Suprapubic skin (tissue), 4 donors: ENCODE measurements at places on chromosomes 3 and 15. TPM values are rescaled to one million over a fixed set of nuclear protein-coding genes. Genes with fewer than 3 reads are reported as not detected.

DNA sequence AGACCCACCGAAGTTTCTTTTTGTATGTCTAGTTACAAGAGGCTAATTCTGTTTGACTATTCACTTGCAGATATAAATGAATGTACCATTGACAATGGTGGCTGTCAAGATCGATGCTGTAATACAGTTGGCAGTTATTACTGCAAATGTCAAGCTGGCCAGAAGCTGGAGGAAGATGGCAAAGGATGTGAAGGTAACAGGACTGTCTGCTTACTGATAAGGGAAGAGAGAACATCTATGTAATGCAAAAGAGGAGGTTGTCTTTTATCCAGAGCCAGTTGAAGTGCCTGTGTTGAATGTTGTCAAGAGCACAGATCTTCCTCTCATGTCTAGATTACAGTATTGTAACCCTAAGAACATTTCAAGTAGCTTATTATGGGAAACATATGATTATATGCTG is 549.5 kb upstream of the GOLIM4 start:
- no peaks in the 10 kb centered on the region for H3K4me1 ChIP-seq
- no peak for DNase-seq
- no peaks in the 10 kb centered on the region for H3K36me3 ChIP-seq
- H3K27ac ChIP-seq = no peak overlapping the region

Gene ABHD17C
- total RNA-seq = 20.0 TPM

GRCh38 chr3:178967177-178967532 is 104.5 kb downstream of the ZMAT3 start:
- peaks cover 16% of the 10 kb centered on the region for H3K4me1 ChIP-seq
- no peaks in the 10 kb centered on the region for H3K27me3 ChIP-seq
- peak overlapping the region; percentile 23 for H3K27ac ChIP-seq
- H3K36me3 ChIP-seq = no peaks in the 10 kb centered on the region
- no peak overlapping the region for H3K4me3 ChIP-seq

DNA sequence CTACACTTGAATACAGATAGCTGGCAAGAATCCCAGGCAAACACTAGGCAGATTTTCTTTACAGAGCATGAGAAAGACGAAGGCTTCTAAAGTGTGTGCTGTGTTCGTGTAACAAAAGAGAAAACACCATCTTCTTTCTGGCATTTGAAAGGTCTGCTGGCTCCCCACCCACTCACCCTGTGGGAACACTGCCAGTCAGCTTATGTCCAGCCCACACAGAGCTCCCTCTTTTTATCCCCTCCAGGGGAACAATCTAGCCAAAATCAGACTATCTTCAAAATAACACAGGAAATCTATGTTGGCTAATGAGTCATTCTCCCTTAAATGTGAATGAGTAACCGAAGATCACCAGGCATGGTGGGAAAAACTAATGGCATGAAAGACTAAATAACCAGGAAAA is 45.6 kb upstream of the PAQR5 start:
- H3K36me3 ChIP-seq = no peaks in the 10 kb centered on the region
- H3K27ac ChIP-seq = no peak overlapping the region
- H3K27me3 ChIP-seq = no peaks in the 10 kb centered on the region
- H3K4me3 ChIP-seq = no peak overlapping the region

DNA sequence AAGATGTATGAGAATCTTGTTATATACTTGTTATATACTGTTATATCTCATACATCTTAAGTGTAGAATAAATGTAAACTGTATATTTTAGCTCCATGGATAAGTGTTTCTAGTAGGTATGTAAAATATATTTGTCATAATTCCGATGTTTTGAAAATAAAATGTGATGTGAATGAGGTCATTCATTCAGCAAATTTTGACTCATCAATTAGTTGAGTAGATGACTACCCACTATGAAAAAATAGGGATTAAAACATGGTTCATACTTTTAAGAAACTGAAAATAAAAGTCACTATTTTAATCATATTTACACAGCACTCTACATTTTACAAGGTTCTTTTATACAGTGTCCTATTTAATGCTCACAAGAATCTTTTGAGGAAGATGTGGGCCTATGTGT is 28.4 kb upstream of the CNTN3 start:
- no peaks in the 10 kb centered on the region for H3K36me3 ChIP-seq
- no peaks in the 10 kb centered on the region for H3K27me3 ChIP-seq
- no peak for DNase-seq
- no peak overlapping the region for H3K4me3 ChIP-seq
- no peaks in the 10 kb centered on the region for H3K4me1 ChIP-seq

- DNase-seq = no peak
- peak overlapping the region; percentile 82 for H3K27ac ChIP-seq
- no peaks in the 10 kb centered on the region for H3K27me3 ChIP-seq
- peaks cover 54% of the 10 kb centered on the region for H3K4me1 ChIP-seq
- H3K4me3 ChIP-seq = peak overlapping the region; percentile 31
- H3K36me3 ChIP-seq = peaks cover 19% of the 10 kb centered on the region
Observed at GRCh38 chr3:49900491-49901153, 3.1 kb downstream of the MST1R start.

Gene MYRIP
- 4.4 TPM for total RNA-seq

- no peak for DNase-seq
- no peaks in the 10 kb centered on the region for H3K36me3 ChIP-seq
- no peaks in the 10 kb centered on the region for H3K27me3 ChIP-seq
- H3K4me3 ChIP-seq = no peak overlapping the region
- H3K4me1 ChIP-seq = no peaks in the 10 kb centered on the region
Observed at GRCh38 chr3:34256021-34256420, 457.6 kb downstream of the PDCD6IP start.

Gene PTPRG
- 18.5 TPM for total RNA-seq

- no peaks in the 10 kb centered on the region for H3K36me3 ChIP-seq
- H3K27ac ChIP-seq = no peak overlapping the region
- H3K27me3 ChIP-seq = no peaks in the 10 kb centered on the region
- DNase-seq = no peak
Observed at GRCh38 chr15:89756897-89757296, 5.8 kb upstream of the MESP1 start.

Gene GRIP2
- 5.2 TPM for total RNA-seq

Gene PRRT3
- 6.1 TPM for total RNA-seq

Gene AMOTL2
- 80.4 TPM for total RNA-seq

- no peak for DNase-seq
- peaks cover 21% of the 10 kb centered on the region for H3K4me1 ChIP-seq
- H3K36me3 ChIP-seq = no peaks in the 10 kb centered on the region
Observed at GRCh38 chr3:56825567-56826438, 24.1 kb upstream of the ARHGEF3 start.

DNA sequence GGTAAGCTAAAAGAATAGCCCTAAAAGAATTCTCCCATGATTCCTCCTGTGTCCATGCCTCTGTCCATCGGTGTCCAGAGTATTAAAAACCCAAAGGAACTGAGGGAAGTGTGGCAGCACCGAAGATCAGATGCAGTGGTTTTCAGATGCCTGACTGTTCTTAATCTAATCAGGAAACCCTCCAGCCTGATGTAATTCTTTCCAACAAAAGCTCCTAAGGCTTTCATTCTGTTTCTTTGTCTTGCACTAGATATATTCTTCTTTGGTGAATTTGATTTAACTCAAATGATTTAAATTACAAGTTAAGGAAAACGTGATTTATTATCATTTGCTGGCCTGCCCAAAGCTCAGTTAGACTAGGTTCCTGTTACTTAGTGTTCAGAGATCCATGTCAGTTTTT is 71.2 kb downstream of the ARHGAP31 start:
- H3K4me1 ChIP-seq = no peaks in the 10 kb centered on the region
- peaks cover 19% of the 10 kb centered on the region for H3K36me3 ChIP-seq
- no peaks in the 10 kb centered on the region for H3K27me3 ChIP-seq
- no peak overlapping the region for H3K4me3 ChIP-seq
- no peak for DNase-seq
- H3K27ac ChIP-seq = no peak overlapping the region

Gene KLHL40
- total RNA-seq = not detected

- H3K27me3 ChIP-seq = no peaks in the 10 kb centered on the region
- no peak overlapping the region for H3K27ac ChIP-seq
- no peak overlapping the region for H3K4me3 ChIP-seq
- DNase-seq = no peak
Observed at GRCh38 chr3:161043336-161044035, 61.7 kb downstream of the B3GALNT1 start.

Gene AQP9
- total RNA-seq = 42.9 TPM

DNA sequence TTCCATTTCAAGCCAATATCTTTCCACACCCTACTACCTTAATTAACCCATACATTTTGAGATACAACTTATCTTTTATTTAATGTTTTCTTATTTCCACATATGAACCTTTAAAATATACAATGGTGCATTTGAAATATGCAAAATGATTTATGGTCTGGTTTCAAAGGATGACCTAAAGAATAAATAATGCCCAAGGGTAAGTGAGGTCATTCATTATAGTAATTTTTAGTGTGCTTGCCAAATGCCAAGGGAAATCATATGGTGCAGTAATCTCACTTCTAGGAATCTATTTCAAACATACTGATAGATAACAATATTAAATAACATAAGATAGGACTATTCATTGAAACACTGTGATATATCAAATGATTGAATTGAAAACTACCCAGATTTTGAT is 1055.4 kb downstream of the AGBL1 start:
- no peak overlapping the region for H3K27ac ChIP-seq
- H3K4me3 ChIP-seq = no peak overlapping the region
- H3K27me3 ChIP-seq = no peaks in the 10 kb centered on the region
- no peaks in the 10 kb centered on the region for H3K4me1 ChIP-seq
- H3K36me3 ChIP-seq = no peaks in the 10 kb centered on the region

- DNase-seq = no peak
- no peak overlapping the region for H3K4me3 ChIP-seq
- no peak overlapping the region for H3K27ac ChIP-seq
- H3K4me1 ChIP-seq = no peaks in the 10 kb centered on the region
- no peaks in the 10 kb centered on the region for H3K27me3 ChIP-seq
Observed at GRCh38 chr3:94336046-94336753, 273.3 kb downstream of the NSUN3 start.

Gene EEFSEC
- total RNA-seq = 17.5 TPM

- H3K27ac ChIP-seq = no peak overlapping the region
- H3K4me3 ChIP-seq = no peak overlapping the region
- H3K36me3 ChIP-seq = no peaks in the 10 kb centered on the region
- DNase-seq = no peak
Observed at GRCh38 chr15:56524915-56525314, 60.0 kb upstream of the MNS1 start.

Gene PARP3
- total RNA-seq = 8.1 TPM

DNA sequence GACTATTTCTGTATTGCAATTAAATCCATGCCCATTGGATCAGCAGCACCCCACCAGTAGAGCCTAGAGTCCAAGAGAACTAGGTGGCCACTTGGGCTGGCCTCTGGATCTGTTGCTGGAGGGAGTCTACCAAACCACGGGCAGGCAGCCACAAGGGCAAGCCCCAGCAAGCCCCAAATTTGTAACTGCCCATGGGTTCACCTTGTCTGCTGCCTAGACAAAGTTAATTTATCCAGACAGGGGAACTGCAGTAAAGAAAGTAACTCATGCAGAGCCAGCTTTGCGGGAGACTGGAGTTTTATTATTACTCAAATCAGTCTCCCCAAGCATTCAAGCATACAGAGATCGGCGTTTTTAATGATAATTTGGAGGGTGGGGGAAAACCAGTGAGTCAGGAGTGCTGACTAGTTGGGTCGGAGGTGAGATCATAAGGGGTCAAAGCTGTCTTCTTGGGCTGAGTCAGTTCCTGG is 74.0 kb upstream of the TERB2 start:
- H3K4me3 ChIP-seq = no peak overlapping the region
- H3K27me3 ChIP-seq = no peaks in the 10 kb centered on the region
- no peak overlapping the region for H3K27ac ChIP-seq
- DNase-seq = no peak

DNA sequence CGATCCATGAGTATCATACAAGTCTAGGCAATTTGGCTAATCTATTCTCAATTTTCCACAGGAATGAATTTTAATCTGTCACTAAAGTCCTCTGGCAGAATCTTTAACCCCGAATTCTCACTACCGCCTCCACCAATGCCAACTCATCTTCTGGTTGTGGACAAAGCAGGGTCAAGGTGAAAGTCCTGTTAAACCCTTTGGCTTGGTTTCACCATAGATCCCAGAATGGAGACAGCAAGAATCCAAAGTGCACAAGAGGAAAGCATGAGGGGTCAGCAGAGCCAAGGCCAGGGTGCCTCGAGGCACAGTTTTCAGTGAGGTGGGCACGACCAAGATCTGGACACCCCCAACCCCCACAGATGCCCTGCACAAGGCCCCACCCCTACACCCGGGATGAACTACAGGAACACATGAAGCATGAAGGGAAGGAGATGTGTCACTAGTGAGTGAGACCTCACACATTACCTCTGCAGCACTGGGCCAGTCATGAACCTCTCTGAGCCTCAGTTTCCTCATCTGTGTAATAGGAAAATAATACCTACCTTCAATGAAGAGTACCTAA is 466.2 kb downstream of the EPHB1 start:
- DNase-seq = no peak
- no peak overlapping the region for H3K4me3 ChIP-seq
- H3K36me3 ChIP-seq = no peaks in the 10 kb centered on the region
- H3K27me3 ChIP-seq = no peaks in the 10 kb centered on the region
- no peaks in the 10 kb centered on the region for H3K4me1 ChIP-seq
- no peak overlapping the region for H3K27ac ChIP-seq

DNA sequence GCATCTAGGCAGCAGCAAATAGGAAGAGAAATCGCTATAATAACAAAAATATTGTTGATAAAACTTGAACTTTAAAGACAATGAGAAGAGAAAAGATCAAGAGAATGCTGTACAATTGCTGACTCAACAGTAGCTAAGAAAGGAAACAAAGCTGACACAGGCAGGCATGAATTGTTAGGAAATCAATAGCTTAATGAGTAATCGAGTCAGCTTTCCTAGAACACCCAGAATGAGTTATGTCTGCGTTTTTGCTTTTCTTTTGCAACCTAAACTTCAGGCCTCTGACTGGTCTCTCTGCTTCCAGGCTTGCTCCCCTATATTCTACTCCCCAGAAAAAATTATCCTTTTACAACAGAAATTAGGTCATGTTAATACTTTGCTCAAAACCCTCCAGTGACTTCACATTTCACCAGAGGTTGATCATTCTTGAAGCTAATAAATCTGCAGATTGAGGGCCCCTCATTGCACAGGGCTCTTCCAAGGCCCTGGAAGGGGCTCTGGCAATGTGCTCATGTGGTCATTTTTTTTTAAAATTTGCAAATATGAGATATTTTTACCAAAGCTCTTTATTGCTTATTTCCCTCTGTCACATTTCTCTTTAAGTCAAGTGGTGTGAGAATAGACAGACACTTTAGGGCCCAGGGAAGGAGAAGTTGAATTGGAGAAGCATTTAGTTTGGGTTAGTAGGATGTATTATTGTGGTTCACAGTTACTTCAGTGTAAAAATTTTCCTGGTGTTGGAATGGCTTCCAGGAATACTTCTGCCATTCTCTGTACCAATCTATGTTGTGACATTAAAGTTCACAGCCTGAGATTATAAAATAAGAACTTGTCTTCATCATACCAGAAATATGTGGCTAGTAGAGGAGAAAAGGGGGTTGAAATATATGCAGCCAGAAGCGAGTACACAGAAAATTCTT is 116.3 kb downstream of the TMCO5A start:
- no peaks in the 10 kb centered on the region for H3K27me3 ChIP-seq
- no peak overlapping the region for H3K27ac ChIP-seq
- H3K4me1 ChIP-seq = no peaks in the 10 kb centered on the region
- H3K4me3 ChIP-seq = no peak overlapping the region
- DNase-seq = no peak
- no peaks in the 10 kb centered on the region for H3K36me3 ChIP-seq

GRCh38 chr3:21691036-21691435 is 60.0 kb downstream of the ZNF385D start:
- H3K27ac ChIP-seq = no peak overlapping the region
- H3K27me3 ChIP-seq = no peaks in the 10 kb centered on the region
- H3K4me1 ChIP-seq = no peaks in the 10 kb centered on the region
- H3K36me3 ChIP-seq = no peaks in the 10 kb centered on the region
- no peak overlapping the region for H3K4me3 ChIP-seq
- no peak for DNase-seq

Gene ACVR2B
- 8.9 TPM for total RNA-seq
